ENCODE measurements at places on chromosomes 16 and 17. TPM values are rescaled to one million over a fixed set of nuclear protein-coding genes. Genes with fewer than 3 reads are reported as not detected.

DNA sequence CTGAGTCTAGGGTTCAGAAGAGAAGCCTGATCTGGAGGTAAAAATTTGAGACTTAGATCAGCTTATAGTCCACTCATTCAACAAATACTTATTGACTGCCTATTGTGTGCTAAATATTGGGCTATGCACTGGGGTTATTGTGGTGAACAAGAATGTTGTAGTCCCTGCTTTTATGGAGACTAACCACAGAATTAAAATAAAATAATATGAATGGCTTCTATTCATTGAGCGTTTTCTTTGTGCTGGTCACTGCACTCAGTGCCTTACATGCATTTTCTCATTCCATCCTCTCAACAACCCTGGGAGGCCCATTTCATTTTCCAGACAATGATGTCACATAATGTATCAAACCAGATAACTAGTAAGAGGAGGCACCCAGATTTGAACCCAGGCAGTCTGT, 4.8 kb downstream of the NEK8 start:
- no peak for DNase-seq
- H3K27me3 ChIP-seq: no peaks in the 10 kb centered on the region
- H3K36me3 ChIP-seq: peaks cover 25% of the 10 kb centered on the region
- peaks cover 4% of the 10 kb centered on the region for H3K4me1 ChIP-seq
- no peak overlapping the region for H3K27ac ChIP-seq
- no peak overlapping the region for H3K4me3 ChIP-seq

DNA sequence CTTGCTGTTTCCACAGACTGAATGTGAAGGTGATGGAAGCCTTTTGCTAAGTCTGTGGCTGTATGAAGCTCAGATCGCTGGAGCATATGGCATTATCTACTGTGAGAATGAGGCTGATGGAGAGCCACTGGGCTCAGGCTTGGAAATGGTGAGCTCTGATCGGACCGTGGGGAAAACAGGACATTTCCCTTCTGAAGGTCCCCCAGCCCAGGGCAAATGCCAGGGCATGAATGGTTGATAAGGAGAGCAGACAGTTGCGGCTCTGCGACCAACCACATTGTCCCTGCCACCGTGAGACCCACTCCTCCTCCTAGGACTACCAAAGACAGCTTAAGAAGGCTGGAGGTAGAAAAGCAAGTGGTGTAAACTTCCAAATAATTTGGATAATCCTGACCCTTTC, 4.7 kb upstream of the CUEDC1 start:
- H3K27me3 ChIP-seq: no peaks in the 10 kb centered on the region
- no peaks in the 10 kb centered on the region for H3K36me3 ChIP-seq
- H3K4me1 ChIP-seq: peaks cover 13% of the 10 kb centered on the region
- no peak overlapping the region for H3K27ac ChIP-seq
- DNase-seq: no peak

- no peaks in the 10 kb centered on the region for H3K36me3 ChIP-seq
- H3K27ac ChIP-seq: no peak overlapping the region
- H3K27me3 ChIP-seq: no peaks in the 10 kb centered on the region
- no peak for DNase-seq
- H3K4me3 ChIP-seq: no peak overlapping the region
- no peaks in the 10 kb centered on the region for H3K4me1 ChIP-seq
Measured at GRCh38 chr17:26774291-26775218, 519.4 kb upstream of the WSB1 start.

DNA sequence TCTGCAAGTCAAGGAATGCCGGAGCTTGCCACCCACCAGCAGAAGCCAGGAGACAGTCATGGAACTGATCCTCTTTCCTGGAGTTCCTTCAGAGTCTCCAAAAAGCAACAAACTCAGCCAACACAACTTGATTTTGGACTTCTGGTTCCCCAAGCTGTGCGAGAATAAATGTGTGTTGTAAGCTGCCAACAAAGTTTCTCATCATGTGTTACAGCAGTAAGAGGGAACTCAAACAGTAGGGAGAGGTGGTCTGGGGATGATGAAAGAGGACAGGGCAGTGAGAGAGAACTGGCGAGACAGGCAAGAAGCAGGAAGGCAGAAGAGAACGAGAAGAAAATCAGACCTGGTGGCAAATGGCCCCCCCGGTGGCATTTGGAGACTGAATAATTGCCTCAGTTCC, 204.9 kb downstream of the MAF start:
- H3K4me1 ChIP-seq: peaks cover 2% of the 10 kb centered on the region
- H3K4me3 ChIP-seq: no peak overlapping the region

GRCh38 chr16:728131-728889, 1.4 kb downstream of the HAGHL start:
- peak; percentile 50 for DNase-seq
- H3K27ac ChIP-seq: no peak overlapping the region
- peaks cover 4% of the 10 kb centered on the region for H3K4me1 ChIP-seq
- peak overlapping the region; percentile 37 for H3K4me3 ChIP-seq
- H3K27me3 ChIP-seq: peaks cover 10% of the 10 kb centered on the region
- peaks cover under 1% of the 10 kb centered on the region for H3K36me3 ChIP-seq

- no peak overlapping the region for H3K4me3 ChIP-seq
- H3K27ac ChIP-seq: no peak overlapping the region
- no peaks in the 10 kb centered on the region for H3K27me3 ChIP-seq
- no peaks in the 10 kb centered on the region for H3K36me3 ChIP-seq
- H3K4me1 ChIP-seq: no peaks in the 10 kb centered on the region
Measured at GRCh38 chr17:33803686-33804085, 451.4 kb upstream of the CCL2 start.

DNA sequence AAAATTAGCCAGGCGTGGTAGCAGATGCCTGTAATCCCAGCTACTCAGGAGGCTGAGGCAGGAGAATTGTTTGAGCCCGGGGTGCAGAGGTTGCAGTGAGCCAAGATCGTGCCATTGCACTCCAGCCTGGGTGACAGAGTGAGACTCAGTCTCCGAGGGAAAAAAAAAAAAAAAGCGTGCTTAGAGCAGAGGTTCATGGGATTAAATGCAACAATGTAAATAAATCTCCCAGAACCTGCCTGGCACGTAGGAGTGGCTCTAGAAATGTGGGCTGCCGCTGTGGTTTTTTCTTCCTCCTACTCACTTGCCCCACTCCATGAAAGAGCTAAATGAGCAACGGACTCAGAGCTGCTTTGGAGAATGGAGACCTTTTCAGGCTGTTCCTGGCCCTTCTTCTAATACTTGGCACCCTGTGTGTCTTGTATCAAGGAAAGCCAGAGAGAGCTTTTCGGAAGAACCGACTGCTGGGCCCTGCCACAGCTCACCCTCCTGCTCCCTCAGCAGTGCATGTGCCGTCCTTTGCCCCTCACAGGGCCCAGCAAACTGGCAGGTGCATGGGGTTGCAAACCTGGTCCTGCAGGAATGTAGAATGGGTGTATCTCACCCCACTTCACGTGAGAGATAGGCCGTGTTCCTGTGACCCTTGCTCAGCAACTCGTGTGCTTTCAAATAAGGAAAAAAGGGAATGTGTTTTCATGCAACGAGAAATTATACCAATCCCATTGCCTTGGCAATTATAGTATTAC, 52.0 kb downstream of the LDHD start:
- H3K36me3 ChIP-seq: no peaks in the 10 kb centered on the region
- peak overlapping the region; percentile 5 for H3K4me3 ChIP-seq
- no peaks in the 10 kb centered on the region for H3K27me3 ChIP-seq
- peak; percentile 65 for DNase-seq

DNA sequence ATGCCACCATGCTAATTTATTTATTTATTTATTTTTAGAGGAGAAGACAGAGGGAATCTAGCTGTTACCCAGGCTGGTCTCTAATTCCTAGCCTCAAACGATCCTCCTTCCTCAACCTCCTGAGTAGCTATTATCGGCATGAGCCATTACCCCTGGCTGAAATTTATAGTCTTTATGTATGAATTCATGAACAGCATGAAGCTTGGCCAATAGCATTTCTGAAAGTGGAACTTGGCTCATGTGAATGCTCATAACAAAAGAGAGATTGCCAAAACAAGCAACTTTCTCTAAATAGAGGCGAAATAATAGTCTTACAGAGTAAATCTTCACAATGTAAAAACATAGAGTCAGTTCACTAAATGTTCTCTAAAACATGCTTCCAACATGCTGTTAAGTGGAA, 30.1 kb upstream of the SMURF2 start:
- H3K4me3 ChIP-seq: no peak overlapping the region
- DNase-seq: no peak
- H3K27ac ChIP-seq: no peak overlapping the region
- no peaks in the 10 kb centered on the region for H3K4me1 ChIP-seq
- H3K36me3 ChIP-seq: no peaks in the 10 kb centered on the region
- H3K27me3 ChIP-seq: no peaks in the 10 kb centered on the region

DNA sequence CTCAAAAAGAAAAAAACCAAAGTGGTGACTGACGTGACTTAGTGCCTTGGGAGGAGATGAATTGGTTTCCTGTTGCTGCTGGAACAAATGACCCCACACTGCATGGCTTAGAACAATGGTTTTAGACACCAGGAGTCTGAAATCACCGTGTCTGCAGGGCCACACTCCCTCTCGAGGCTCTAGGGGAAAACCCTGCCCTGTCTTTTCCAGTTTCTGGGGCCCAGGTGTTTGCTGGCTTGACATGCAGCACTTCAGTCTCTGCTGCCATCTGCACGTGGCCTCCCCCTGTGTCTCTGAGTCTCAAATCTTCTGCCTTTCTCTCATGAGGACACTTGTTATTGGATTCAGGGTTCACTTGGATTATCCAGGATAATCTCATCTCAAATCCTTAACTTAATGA, 323.8 kb upstream of the TNRC6C start:
- H3K36me3 ChIP-seq: no peaks in the 10 kb centered on the region
- H3K27me3 ChIP-seq: no peaks in the 10 kb centered on the region
- no peak overlapping the region for H3K27ac ChIP-seq
- no peak overlapping the region for H3K4me3 ChIP-seq
- DNase-seq: no peak

GRCh38 chr16:23268561-23268960, 33.5 kb upstream of the SCNN1B start:
- no peak for DNase-seq
- H3K36me3 ChIP-seq: no peaks in the 10 kb centered on the region
- H3K4me3 ChIP-seq: no peak overlapping the region
- H3K27me3 ChIP-seq: no peaks in the 10 kb centered on the region
- H3K4me1 ChIP-seq: no peaks in the 10 kb centered on the region

- DNase-seq: no peak
- H3K4me1 ChIP-seq: no peaks in the 10 kb centered on the region
- H3K27me3 ChIP-seq: no peaks in the 10 kb centered on the region
- no peak overlapping the region for H3K27ac ChIP-seq
- H3K4me3 ChIP-seq: no peak overlapping the region
Measured at GRCh38 chr16:25228372-25228771, 11.6 kb downstream of the AQP8 start.

GRCh38 chr17:8791910-8792270, 7.3 kb downstream of the MFSD6L start:
- H3K4me1 ChIP-seq: no peaks in the 10 kb centered on the region
- no peak overlapping the region for H3K4me3 ChIP-seq
- no peaks in the 10 kb centered on the region for H3K27me3 ChIP-seq
- H3K27ac ChIP-seq: no peak overlapping the region
- no peaks in the 10 kb centered on the region for H3K36me3 ChIP-seq

GRCh38 chr17:17909078-17909477, 63.1 kb downstream of the TOM1L2 start:
- DNase-seq: no peak
- H3K4me3 ChIP-seq: no peak overlapping the region
- no peak overlapping the region for H3K27ac ChIP-seq
- peaks cover 2% of the 10 kb centered on the region for H3K4me1 ChIP-seq
- H3K36me3 ChIP-seq: no peaks in the 10 kb centered on the region

GRCh38 chr17:44084921-44085320, 14.4 kb downstream of the G6PC3 start:
- H3K27ac ChIP-seq: no peak overlapping the region
- no peak for DNase-seq
- peaks cover 3% of the 10 kb centered on the region for H3K36me3 ChIP-seq

- DNase-seq: no peak
- peaks cover 51% of the 10 kb centered on the region for H3K4me1 ChIP-seq
- H3K27me3 ChIP-seq: no peaks in the 10 kb centered on the region
- no peak overlapping the region for H3K27ac ChIP-seq
- H3K4me3 ChIP-seq: no peak overlapping the region
Measured at GRCh38 chr17:39640591-39641031, 3.7 kb downstream of the STARD3 start.

DNA sequence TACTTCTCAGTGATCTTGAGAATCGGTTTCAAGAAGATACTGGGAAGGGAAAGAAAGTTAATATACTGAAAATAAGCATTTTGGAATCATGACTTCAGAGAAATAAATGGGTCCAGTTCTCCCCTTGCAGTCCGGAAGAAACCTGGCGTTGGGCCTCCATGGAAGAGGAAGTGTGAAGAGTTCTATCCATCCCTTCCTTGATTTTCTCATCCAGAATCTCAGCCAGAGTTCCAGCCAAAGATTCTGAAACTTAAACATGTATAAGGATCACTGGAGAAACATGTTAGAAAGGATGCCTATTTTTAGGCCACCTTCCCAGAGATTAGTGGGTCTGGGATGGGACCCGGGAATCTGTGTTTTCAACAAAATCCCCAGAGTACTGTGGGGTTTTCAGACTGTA, 8.7 kb upstream of the GAS7 start:
- no peak overlapping the region for H3K4me3 ChIP-seq
- H3K27me3 ChIP-seq: no peaks in the 10 kb centered on the region
- H3K27ac ChIP-seq: no peak overlapping the region
- peaks cover 20% of the 10 kb centered on the region for H3K4me1 ChIP-seq
- no peaks in the 10 kb centered on the region for H3K36me3 ChIP-seq
- no peak for DNase-seq

DNA sequence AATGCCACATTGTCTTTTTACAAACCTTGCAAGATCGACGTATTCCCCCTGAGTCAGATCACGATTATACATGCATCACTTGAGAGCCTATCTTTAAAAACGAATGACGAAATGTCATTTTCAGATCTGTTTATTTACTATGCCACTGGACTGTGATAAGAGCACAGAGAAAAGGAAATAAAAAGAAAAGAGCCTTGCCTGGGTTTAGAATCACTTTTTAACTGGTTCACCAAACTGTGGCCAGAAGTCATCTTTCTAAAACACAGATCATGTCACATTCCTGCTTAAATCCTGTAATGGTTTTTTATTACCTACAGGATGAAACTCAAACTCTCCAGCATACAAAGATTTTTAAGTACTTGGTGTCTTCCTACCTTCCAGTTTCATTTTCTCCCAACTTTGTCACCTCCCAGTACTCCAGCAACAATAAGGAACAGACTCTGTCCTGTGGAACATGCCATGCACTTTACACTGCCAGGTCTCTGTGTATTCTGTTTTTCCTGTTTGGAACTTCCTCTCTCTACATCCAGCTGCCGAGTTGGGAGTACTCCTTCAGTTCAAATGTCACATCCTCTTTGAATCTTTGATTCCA, 91.5 kb downstream of the SNX11 start:
- DNase-seq: peak; percentile 86
- peak overlapping the region; percentile 1 for H3K4me3 ChIP-seq
- peak overlapping the region; percentile 41 for H3K27ac ChIP-seq
- no peaks in the 10 kb centered on the region for H3K4me1 ChIP-seq

KRTAP4-9 gene
- polyA plus RNA-seq: not detected

MFAP4 gene
- polyA plus RNA-seq: 108 TPM

CD79B gene
- 1.6 TPM for polyA plus RNA-seq

GGT6 gene
- polyA plus RNA-seq: 63.9 TPM

VPS4A gene
- polyA plus RNA-seq: 40.5 TPM

PYDC1 gene
- polyA plus RNA-seq: not detected

KRTAP2-1 gene
- not detected for polyA plus RNA-seq

SPIRE2 gene
- 19.6 TPM for polyA plus RNA-seq

FBXO39 gene
- polyA plus RNA-seq: 0.66 TPM

CDC6 gene
- 2.5 TPM for polyA plus RNA-seq

CD300LG gene
- 0.81 TPM for polyA plus RNA-seq

SKAP1 gene
- 2.1 TPM for polyA plus RNA-seq
